ENCODE measurements at places on chromosomes 5 and 9. TPM values are rescaled to one million over a fixed set of nuclear protein-coding genes. Genes with fewer than 3 reads are reported as not detected.

The PHF24 gene
- not detected for total RNA-seq

The FOXD4L5 gene
- under 0.01 TPM for total RNA-seq

The LARP1 gene
- 120 TPM for total RNA-seq

The GABRA1 gene
- not detected for total RNA-seq

The GAPT gene
- not detected for total RNA-seq

The AMACR gene
- 9.7 TPM for total RNA-seq

The LVRN gene
- 0.64 TPM for total RNA-seq

The FOXD4L4 gene
- not detected for total RNA-seq

The PCDH12 gene
- total RNA-seq, result under 0.01 TPM

The BHMT2 gene
- 34.5 TPM for total RNA-seq

The FOXD4L3 gene
- not detected for total RNA-seq

The ECM2 gene
- total RNA-seq, result 2.6 TPM

The CACNA1B gene
- total RNA-seq, result 0.43 TPM

The GABRA6 gene
- not detected for total RNA-seq

The ZDHHC11B gene
- total RNA-seq, result not detected

The FREM1 gene
- total RNA-seq, result 0.32 TPM

The SPINK13 gene
- total RNA-seq, result not detected

The ZNG1C gene
- 21.6 TPM for total RNA-seq

The PRR7 gene
- 4.7 TPM for total RNA-seq

The F2RL1 gene
- total RNA-seq, result 26.3 TPM

The TMOD1 gene
- 0.97 TPM for total RNA-seq

The SCGB3A2 gene
- total RNA-seq, result not detected

The INSL6 gene
- 0.64 TPM for total RNA-seq

The STPG3 gene
- not detected for total RNA-seq

The FRRS1L gene
- not detected for total RNA-seq

The CD74 gene
- total RNA-seq, result 0.32 TPM

The TAS2R1 gene
- total RNA-seq, result 0.32 TPM

The SHOC1 gene
- total RNA-seq, result under 0.01 TPM

The STING1 gene
- total RNA-seq, result 25.9 TPM

The ATP10B gene
- not detected for total RNA-seq

The SPIN1 gene
- 130 TPM for total RNA-seq

The LAMC3 gene
- 0.43 TPM for total RNA-seq

The TRIP13 gene
- 16.8 TPM for total RNA-seq

Data from fibroblast of villous mesenchyme (primary cell).